Gastrocnemius medialis (tissue), 4 donors: ENCODE measurements at places on chromosomes 3 and 15. TPM values are rescaled to one million over a fixed set of nuclear protein-coding genes. Genes with fewer than 3 reads are reported as not detected.

- peak; percentile 61 for DNase-seq
Observed at GRCh38 chr15:101008158-101009139, 89.3 kb downstream of the LRRK1 start.

PATL2 gene
- not detected for total RNA-seq

GRCh38 chr3:65019443-65020055 lies 331.7 kb upstream of the ADAMTS9 start:
- DNase-seq = no peak

DNA sequence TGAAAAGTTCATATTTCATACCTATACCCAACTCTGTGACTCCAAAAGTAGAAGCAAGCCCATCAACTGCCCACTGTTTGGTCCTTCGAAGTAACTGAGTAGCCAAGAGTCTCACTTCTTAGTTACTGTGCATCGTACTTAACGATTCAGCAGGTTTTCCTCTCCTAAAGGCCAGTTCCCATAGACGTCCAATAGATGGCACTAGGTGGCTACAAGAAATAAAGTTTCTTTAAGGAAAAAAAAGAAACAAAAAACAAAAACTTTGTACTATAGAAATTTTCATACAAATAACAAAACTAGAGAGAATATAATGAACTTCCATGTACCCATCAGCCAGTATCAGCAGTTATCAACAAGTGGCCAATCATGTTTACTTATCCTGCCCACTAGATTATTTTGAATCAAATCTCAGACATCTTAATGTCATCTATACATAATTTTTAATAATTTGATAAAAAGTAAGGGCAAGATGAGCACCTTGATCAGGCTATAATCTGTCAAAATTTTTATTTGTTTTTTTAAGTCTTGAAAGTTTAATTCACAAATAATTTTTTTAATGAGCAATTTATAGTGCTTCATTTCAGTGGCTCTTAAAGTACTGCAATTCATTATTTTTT lies 63.8 kb upstream of the ACP3 start:
- DNase-seq = no peak

PLCB2 gene
- not detected for total RNA-seq

SNX1 gene
- total RNA-seq = 26.7 TPM

GRCh38 chr3:129311054-129311902 lies 32.6 kb downstream of the HMCES start:
- no peak for DNase-seq

- no peak for DNase-seq
Observed at GRCh38 chr3:110965976-110966375, 105.6 kb upstream of the NECTIN3 start.

GRCh38 chr15:85691350-85692240 lies 103.1 kb downstream of the KLHL25 start:
- DNase-seq = no peak

DNA sequence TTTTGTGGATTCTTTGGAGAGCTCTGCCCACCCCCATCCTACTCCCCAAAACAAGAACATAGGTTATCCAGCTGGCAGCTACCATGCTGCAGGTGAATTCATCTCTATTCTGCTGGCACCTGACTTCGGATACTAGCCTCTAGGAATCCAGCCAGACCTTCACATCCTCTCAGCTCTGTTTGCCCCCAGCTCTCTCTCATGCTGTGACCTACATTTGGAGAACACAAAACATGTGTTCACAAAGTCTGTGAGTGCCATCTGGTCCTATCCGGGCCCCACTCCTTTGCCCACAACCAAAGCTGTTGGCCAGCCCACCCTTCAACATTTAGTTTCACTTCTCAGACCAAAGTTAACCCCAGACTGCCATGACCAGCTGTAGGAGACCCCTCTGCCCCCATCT lies 89.4 kb upstream of the C3orf80 start:
- no peak for DNase-seq

KNG1 gene
- total RNA-seq = not detected

- no peak for DNase-seq
Observed at GRCh38 chr3:127497676-127498075, 92.9 kb downstream of the TPRA1 start.

GRCh38 chr3:115692887-115693524 lies 69.7 kb downstream of the GAP43 start:
- DNase-seq = peak; percentile 48

GOLGA6D gene
- not detected for total RNA-seq

GRCh38 chr3:192597913-192598312 lies 129.4 kb downstream of the FGF12 start:
- no peak for DNase-seq

PDCD7 gene
- 10.9 TPM for total RNA-seq

- no peak for DNase-seq
Observed at GRCh38 chr3:153840487-153840886, 280.7 kb upstream of the ARHGEF26 start.

DNA sequence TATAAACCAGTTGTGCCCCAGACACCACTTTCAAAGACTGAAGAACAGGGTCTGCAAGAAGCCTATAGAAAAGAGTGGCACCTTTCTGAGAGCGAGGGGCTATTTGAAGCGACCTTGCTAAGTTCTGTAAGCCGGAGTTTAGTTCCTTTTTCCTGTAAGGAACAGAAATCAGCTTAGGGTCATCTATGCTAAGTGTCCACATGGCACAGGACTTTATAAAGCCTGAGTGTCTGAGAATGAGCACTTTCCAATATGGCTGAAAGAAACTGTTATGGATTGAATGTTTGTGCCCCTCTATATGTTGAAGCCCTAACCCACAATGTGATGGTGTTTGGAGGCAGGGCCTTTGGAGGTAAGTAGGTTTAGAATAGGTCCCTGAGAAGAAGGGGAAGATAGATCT lies 4.0 kb upstream of the A4GNT start:
- DNase-seq = no peak

DUOX2 gene
- not detected for total RNA-seq

ARGFX gene
- total RNA-seq = not detected

- no peak for DNase-seq
Observed at GRCh38 chr3:151580591-151580990, 119.7 kb upstream of the IGSF10 start.

TAGLN3 gene
- total RNA-seq = not detected

DNA sequence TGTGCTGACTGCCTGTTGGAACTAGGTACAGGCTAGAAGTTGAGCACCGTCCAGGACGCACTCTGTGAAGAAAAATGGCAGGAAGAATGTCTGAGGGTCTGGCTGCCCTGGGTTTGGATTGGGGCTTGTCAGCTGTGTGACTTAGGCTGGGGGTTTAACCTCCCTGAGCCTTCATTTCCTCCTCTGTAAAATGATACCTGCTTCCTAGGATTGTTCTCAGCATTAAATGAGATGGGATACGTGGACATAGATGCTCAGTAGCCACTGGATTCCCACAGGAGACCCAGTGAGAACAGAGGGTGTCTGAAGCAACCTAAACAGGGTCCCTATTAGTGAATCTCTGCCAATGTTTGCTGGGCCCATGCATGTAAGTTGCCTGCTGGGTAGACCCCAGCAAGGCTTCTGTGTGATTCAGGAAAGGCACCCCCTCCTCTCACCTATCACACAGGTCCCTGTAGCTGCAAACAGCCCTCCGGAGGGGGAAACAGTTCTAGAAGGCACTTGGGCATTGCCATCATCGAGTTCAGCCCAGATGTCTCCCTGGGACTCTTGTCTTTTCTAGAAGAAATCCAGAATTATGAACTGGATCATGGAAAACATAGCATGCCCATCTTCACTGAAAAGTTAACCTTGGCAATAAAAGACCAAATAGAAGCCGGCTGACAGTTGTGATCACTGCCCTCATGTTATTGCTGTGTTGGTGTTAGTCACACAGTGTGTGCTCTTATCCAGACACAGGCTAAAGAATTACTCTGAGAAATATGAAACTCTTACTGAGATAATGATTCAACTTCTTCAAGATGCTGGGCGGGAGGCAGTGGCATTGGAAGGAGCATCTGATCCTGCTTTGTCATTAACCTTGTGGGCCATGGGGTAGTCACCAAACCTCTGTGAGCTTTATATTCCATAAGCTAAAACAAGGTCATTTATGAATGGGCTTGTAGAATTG lies 64.5 kb downstream of the SMAD6 start:
- no peak for DNase-seq

GRCh38 chr3:52299247-52299878 lies 11.7 kb downstream of the GLYCTK start:
- DNase-seq = no peak

GRCh38 chr15:22915866-22916515 lies 64.2 kb downstream of the CYFIP1 start:
- DNase-seq = no peak

DNA sequence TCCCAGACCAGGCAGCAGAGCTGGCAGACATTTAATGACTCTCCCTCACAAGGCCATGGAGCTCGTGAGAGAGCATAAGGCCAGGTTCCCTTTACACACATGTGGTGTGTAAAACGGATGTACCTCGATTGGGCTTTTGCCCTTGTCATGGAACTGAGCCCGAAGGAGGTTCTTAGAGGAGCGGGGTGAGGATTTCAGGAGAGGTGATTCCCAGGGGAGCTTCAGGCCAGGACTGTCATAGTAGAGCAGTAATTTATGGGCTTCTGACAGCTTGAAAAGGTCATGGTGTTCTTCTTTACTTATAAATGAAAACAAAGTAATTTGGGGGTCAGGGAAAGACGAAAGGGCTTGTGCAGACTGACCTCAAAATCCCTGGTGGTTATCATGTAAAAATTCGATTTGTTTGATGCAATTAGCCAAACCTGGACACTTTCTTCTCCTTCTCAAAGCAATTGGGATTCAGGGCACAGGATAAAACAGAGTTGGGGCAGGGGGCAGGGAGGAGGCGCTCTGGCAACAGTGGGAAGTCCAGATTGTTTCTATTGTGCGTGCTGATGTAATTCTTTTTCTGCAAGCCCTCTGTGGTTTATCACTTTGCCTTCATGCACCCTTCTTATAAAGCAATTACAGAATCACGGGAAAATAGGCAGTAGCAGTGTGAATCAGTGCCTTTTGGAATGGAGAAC lies 51.0 kb downstream of the CACNA1D start:
- DNase-seq = no peak

- no peak for DNase-seq
Observed at GRCh38 chr3:5095886-5096285, 26.2 kb upstream of the ARL8B start.

TTLL13 gene
- total RNA-seq = not detected

GXYLT2 gene
- not detected for total RNA-seq
